ENCODE measurements at places on chromosomes 16 and 17. TPM values are rescaled to one million over a fixed set of nuclear protein-coding genes. Genes with fewer than 3 reads are reported as not detected.
A peak's percentile ranks its signal among the peaks of the same experiment; 100 is the strongest.

DNA sequence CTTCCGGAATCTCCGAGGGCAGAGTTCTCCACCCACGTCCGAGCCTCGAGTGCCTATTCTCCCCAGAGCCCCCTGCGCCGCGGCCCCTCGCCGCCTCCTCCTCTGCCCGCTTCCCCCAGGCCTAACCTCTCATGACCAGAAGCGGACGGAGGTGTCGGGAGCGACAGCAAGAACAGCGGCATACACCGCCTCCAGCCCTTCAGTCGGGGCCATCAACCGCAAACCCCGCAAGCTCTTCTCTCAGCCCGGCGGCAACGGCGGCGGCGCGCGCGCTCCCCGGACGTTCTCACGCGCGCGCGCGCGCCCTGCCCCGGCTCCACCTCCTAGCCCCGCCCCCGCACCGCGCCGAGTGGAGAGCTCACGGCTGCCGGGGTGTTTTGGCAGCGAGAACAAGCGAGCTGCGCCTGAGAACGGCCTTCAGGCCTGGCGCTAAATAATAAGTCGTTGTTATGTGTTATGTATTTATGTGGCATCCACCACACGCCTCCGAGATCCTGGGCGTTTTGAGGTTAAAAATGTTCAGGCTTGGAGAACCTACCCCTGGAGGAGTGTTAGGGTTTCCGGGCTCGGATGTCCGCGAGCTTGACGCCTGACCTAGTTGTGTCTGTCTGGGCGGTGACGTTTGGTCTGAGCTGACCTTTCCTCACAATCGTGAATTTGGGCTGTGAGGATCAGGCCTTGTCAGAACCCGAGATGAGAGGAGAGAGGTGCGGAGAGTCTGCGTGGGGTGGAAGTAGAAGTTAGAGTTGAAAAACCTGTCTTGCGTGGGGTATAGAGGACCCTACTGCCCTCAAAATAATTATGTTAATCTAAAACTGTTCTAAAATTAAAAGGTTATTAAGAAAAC is at the start of gene RNFT1:
Gene RNFT1 (minus strand): TSS at position 259 of the 847 bp plus-strand sequence. CDS start 77 bp downstream, at position 182.
- peak within 1 kb of the TSS; percentile 97 for H3K4me3 ChIP-seq
- H3K27ac ChIP-seq, result peak within 1 kb of the TSS; percentile 94
- H3K4me1 ChIP-seq, result no peaks in the 10 kb centered on the region
- no peaks in the 10 kb centered on the region for H3K36me3 ChIP-seq

The MYH3 gene
- total RNA-seq, result 10.5 TPM

DNA sequence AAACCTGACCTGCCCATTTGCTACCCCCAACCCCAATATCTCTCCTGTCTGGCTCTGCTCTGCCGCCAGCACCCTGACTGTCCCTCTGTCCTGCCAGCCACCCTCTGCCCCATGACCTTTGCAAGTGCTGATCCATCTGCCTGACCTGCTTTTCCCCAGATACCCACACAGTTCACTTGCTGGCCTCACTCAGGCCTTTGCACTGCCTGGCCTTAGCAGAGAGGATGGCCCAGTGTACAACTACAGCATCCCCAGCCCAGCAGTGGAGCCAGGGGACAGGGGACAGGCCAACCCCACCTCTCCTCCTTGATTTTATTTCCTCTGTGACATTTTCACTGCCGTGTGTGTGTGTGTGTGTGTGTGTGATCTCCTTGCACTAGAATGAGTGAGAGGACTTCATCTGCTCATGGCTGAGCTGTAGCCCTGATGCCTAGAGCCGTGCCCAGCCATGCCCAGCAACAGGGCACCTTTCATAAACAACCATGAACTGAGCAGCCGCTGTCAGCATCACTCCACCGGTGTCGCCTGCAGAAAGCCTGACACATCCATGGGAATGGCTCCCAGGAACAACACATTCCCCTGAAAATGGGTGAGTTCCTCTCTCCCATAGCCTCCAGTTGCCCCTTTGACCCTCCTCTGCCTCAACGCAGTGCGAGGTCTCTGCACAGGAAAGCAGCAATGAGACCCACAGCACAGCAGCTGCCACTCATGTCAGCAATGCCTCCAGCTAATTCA is 36.0 kb upstream of the RBFOX3 start:
- no peak for DNase-seq
- H3K4me3 ChIP-seq, result no peak overlapping the region
- H3K27ac ChIP-seq, result no peak overlapping the region
- no peaks in the 10 kb centered on the region for H3K36me3 ChIP-seq

- H3K4me1 ChIP-seq, result no peaks in the 10 kb centered on the region
- no peaks in the 10 kb centered on the region for H3K36me3 ChIP-seq
- H3K27ac ChIP-seq, result peak overlapping the region; percentile 6
- no peak overlapping the region for H3K4me3 ChIP-seq
- H3K27me3 ChIP-seq, result no peaks in the 10 kb centered on the region
Observed at GRCh38 chr16:56370185-56370874, 55.0 kb downstream of the AMFR start.

The TMEM106A gene
- total RNA-seq, result 12.1 TPM

- DNase-seq, result no peak
- H3K4me1 ChIP-seq, result no peaks in the 10 kb centered on the region
- no peaks in the 10 kb centered on the region for H3K27me3 ChIP-seq
- no peaks in the 10 kb centered on the region for H3K36me3 ChIP-seq
- H3K4me3 ChIP-seq, result no peak overlapping the region
- no peak overlapping the region for H3K27ac ChIP-seq
Observed at GRCh38 chr16:89908236-89908635, 10.4 kb upstream of the MC1R start.

The SBK1 gene
- total RNA-seq, result 1.6 TPM

The SULT1A4 gene
- 107 TPM for total RNA-seq

DNA sequence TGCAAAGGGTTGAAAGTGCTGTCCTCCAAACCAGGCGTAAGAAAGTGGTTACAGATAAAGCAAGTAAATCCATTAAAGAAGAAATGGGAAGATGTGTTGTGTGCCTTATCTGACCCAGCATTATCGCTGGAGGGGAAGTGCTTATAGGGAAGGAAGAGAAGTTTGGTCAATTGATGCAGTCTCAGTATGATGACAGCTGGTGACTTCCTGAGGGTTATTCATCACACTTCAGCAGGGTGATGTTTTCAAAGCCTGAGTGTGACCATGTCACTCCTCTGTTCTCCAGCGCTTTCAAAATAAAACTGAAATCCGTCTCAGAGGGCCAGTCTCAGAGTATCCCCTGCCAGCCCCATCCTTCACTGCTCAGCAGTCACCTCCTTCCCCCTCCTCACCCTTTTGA is 505.4 kb upstream of the RBFOX1 start:
- H3K36me3 ChIP-seq, result no peaks in the 10 kb centered on the region
- no peak overlapping the region for H3K4me3 ChIP-seq
- H3K4me1 ChIP-seq, result no peaks in the 10 kb centered on the region
- H3K27ac ChIP-seq, result no peak overlapping the region
- no peaks in the 10 kb centered on the region for H3K27me3 ChIP-seq

DNA sequence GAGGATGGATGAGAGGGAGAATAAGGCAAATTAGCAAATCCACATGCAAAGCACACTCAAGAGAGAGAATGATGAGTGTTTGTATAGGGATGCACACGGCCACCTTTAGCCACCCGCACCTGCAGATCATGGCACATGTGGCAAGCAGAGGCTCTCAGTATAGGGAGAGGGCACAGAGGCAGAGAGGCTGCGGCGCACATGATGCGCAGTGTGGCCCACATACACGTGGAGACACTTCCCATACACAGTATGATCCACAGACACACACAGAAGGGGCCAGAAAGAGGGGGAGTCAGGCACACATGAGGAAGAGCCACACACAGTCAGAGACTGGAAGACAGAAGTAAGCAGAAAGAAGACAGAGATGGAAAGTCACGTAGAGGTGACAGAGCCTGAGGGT is 6.5 kb upstream of the CHD3 start:
- H3K4me3 ChIP-seq, result no peak overlapping the region
- H3K36me3 ChIP-seq, result no peaks in the 10 kb centered on the region
- H3K4me1 ChIP-seq, result peaks cover 3% of the 10 kb centered on the region
- no peak overlapping the region for H3K27ac ChIP-seq
- no peaks in the 10 kb centered on the region for H3K27me3 ChIP-seq
- DNase-seq, result no peak

DNA sequence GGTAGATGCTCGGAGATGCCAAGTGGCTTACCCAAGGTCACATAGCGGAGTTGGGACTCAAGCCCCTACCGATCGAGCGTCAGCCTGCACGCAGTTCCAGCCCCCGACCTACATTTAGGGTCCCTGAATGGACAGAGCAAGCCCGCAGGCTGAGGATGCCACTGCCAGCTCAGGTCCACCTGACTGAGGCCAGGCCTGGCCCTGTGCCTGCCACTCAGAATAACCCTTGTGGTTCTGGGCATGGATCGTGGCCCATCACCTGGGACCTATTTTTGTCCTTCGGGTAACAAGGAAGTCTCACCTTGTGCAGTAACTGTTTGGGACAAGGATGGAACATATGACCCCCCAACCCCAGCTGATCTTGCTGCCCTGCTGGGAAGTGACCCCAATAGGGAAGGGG is 17.1 kb downstream of the CDH16 start:
- no peaks in the 10 kb centered on the region for H3K27me3 ChIP-seq
- no peak for DNase-seq
- H3K27ac ChIP-seq, result peak overlapping the region; percentile 85
- no peaks in the 10 kb centered on the region for H3K36me3 ChIP-seq

DNA sequence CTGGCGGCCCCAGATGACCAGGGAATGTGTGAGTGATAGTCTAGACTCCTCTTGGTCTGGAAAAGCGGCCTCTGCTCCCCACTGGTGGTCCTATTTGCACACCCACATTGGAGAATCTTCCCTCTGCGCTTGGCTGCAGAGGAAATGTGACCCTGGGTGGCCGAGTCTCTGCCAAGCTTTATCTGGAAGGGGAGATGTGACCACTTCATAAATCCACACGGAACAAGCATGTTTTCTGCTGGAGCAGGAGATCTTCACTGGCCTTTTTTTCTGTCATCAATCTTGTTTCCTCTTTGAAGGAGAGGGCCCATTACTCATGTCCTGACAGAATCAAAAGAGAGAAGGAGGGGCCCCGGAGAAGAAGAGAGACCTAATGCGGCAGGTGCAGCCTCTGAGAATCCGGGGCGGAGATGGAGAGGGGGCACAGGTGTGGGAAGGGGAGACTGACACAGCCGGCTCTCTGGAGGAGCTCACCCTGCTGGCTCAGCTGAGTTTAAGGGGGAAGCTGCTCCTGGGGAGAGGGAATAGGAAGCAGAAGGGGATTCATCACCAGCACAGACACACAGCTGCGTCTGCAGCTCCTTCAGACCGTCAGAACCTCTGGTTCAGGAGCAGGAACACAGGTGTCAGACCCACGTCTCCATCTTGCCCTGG is 116.3 kb downstream of the SOX9 start:
- H3K27ac ChIP-seq, result no peak overlapping the region
- DNase-seq, result no peak
- H3K36me3 ChIP-seq, result no peaks in the 10 kb centered on the region
- H3K4me1 ChIP-seq, result no peaks in the 10 kb centered on the region
- no peaks in the 10 kb centered on the region for H3K27me3 ChIP-seq
- no peak overlapping the region for H3K4me3 ChIP-seq

DNA sequence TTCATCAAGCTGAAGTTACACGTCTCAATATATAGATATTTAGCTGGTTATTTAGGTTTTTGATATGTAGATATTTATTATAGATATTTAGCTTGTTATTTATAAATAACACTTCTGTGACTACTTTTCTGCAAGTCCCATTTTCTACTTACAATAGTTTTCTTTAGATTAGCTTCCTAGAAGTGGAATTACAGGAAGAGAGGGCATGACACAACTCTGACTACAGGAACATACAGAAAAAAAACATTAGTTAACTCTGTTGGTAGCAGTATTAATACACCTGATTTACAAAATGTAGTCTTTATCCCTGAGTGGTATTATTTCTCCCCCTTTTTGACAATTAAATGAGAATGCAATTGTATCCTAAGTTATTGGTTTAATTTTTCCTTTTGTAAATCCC is 21.2 kb upstream of the CCL1 start:
- H3K27me3 ChIP-seq, result no peaks in the 10 kb centered on the region
- H3K4me3 ChIP-seq, result no peak overlapping the region
- no peaks in the 10 kb centered on the region for H3K4me1 ChIP-seq
- no peaks in the 10 kb centered on the region for H3K36me3 ChIP-seq
- DNase-seq, result no peak
- no peak overlapping the region for H3K27ac ChIP-seq

The RNF135 gene
- 18.4 TPM for total RNA-seq

DNA sequence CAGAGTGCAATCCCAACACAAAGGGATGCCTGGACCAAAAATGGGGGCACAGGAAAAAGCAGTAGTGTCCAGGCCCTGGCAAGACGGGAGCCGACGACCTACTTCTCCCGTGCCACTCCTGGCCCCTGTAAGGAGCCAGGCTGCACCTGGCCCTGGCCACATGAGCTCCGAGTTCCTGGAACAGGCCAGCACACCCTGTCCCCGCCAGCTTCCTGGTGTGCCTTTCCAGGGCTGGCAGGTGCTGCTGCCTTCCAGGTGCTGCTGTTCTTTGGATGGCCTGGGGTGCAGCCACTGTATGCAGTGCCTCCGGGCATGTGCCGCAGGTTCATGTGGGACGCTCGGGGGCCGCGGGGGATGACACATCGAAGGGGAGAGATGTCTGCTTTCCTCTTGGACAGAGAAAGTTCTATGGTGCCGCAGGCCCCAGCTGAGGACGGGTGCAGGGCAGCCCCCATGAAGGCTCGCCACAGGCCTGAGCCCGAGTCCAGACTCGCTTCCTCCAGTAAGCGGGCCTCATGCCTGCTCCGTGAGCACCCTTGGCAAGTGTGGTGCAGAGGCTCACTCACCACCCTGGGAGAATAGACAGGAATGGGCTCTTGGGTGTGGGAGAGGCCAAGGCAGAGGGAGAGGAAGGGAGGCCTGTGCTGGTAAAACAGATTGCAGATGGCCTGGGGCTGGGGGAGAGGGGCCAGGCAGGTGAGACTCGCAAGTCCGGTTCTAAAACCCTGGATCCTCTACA is 54.7 kb upstream of the FASN start:
- DNase-seq, result no peak
- no peaks in the 10 kb centered on the region for H3K4me1 ChIP-seq
- no peak overlapping the region for H3K27ac ChIP-seq
- H3K4me3 ChIP-seq, result no peak overlapping the region
- H3K27me3 ChIP-seq, result no peaks in the 10 kb centered on the region

DNA sequence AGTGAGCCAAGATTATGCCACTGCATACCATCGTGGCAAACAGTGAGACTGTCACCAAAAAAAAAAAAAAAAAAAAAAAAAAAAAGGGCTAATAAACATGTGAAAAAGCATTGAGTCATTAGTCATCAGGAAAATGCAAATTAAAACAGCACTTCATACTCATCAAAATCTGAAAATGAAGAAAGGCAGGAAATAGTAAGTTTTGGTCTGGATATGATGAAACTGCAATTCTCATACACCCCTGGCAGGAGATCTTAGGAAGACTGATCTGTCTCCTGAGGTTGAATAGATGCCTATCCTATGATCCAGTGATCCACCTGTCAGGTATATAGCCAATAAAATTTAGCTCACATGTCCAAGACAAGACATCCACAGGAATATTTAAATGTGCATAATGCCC is 212.7 kb downstream of the CPPED1 start:
- no peaks in the 10 kb centered on the region for H3K4me1 ChIP-seq
- H3K36me3 ChIP-seq, result no peaks in the 10 kb centered on the region
- H3K27ac ChIP-seq, result no peak overlapping the region
- DNase-seq, result no peak

GRCh38 chr17:46195939-46196716 is 2.9 kb upstream of the KANSL1 start:
- no peak overlapping the region for H3K4me3 ChIP-seq
- H3K4me1 ChIP-seq, result peaks cover 3% of the 10 kb centered on the region
- no peak overlapping the region for H3K27ac ChIP-seq
- no peaks in the 10 kb centered on the region for H3K36me3 ChIP-seq
- no peak for DNase-seq

The KRT36 gene
- total RNA-seq, result not detected

GRCh38 chr16:13427943-13428342 is 492.0 kb upstream of the ERCC4 start:
- H3K27ac ChIP-seq, result no peak overlapping the region
- no peaks in the 10 kb centered on the region for H3K27me3 ChIP-seq
- no peak overlapping the region for H3K4me3 ChIP-seq
- DNase-seq, result no peak
